ENCODE measurements at places on chromosomes 3 and 15.

DNA sequence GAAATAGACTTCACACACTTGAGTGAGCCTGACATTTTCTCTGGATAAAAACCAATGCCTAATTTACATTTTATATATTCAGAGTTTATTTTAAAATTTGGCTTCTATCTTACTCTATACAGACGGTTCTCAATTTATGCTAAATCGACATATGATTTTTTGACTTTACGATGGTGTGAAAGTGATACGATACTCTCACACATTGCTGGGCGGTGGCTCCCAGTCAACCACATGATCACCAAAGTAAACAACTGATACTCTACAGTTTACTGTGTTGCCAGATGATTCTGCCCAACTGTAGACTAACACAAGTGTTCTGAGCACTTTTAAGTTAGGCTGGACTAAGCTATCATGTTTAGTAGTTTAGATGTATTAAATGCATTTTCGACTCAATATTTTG is 25.1 kb upstream of the GADL1 start:
- DNase-seq = no peak

DNA sequence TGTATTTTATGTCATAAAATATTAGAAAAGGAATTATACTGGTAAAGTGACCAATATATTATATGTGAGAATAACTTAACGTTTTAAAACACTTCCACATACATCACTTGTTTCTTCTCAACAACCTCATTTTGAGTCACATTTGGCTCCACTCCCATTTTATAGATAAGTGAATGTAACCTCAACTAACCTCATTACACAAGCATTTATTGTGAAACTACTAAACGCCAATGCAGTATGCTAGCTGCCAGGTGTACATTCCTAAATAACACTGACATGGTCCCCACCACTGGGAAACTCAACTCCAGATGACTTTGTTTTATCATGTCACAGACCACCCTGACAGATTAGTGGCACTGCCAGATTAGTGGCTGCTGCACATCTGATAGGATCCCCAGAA is 249.7 kb upstream of the CNTN4 start:
- DNase-seq = no peak

DNA sequence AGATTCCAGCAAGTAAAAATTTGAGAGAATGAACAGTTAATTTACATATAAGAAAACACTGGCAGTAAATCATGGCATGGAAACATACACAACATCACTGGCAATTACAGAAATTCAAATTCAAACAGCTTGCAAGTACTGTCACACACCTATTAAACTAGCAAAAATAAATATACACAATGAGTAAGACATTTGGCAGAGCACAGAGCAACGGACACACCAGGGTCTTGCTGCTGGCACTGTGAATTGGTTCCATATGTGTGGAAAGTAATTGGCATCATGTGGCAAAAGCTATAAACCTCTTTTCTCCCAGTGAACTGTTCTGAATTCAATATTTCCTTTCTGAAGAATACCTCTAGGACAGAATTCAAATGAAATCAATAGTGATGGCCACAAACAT is 78.3 kb downstream of the LRRK1 start:
- no peak for DNase-seq

DNA sequence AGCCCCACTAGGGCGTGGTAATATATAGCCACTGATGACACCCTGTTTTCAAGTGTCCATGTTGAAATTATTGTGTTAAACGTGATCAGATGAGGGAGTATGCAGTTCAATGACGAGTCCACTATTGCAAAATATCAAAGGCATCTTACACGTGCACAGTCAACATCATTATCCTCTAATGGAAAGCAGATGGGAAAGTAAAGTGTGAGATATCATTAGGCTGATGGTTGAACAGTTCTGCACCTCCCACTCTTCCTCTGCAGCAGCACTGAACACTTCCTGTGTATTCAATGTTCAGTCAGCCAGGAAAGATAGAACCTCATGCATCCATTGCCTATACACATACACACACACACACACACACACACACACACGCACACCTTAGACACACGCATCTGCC is 431.8 kb upstream of the CCDC54 start:
- DNase-seq = no peak

DNA sequence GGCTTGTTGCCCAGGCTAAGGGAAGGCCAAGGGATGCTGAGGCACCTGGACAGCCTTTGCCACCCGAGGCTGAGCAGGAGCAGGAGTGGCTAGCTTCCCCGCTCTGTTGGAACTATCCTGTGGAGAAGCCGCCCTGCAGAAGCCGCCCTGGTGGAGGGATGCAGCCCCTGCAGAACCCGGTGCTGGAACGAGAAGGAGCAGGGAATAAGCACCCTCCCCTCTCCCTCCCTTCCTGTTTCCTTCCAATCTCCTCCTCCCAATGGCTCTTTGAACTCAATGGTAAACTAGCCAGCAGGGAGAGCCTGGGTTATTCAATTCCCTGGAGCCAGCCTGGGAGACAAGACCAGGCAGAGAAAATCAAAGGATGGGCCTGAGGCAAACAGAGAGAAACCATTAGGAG is 11.8 kb upstream of the HRG start:
- DNase-seq = no peak

GRCh38 chr15:68421115-68421551 is 10.8 kb downstream of the ITGA11 start:
- DNase-seq = no peak

GRCh38 chr3:52121813-52122212 is 32.4 kb downstream of the POC1A start:
- DNase-seq = no peak
